ENCODE measurements at places on chromosomes 5 and 9.

DNA sequence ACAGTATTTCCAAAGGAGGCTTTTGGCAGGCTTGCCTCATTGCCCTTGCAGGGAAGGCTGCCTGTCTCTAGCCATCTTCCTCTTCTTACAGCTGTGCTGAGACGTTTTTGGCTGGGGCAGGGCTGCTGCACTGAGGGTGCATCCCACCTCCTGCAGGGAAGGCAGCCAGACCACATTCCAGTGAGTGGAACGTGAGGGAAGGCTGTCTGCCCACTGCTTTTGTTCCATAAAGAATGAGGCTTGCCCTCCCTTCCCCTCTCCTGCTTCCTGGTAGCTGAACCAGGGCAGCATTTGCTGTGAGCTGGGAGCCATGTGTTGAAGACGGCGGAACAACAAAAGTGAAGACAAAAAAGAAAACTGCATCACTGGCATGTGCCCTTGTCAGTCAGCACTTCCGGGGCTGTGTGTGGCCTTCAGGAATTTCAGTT is 16.8 kb downstream of the MGAT1 start:
- DNase-seq = no peak

GRCh38 chr9:82128011-82128696 is 139.6 kb downstream of the SPATA31D1 start:
- DNase-seq = no peak

- peak; percentile 48 for DNase-seq
Observed at GRCh38 chr5:174327317-174327864, 281.9 kb downstream of the NSG2 start.

- DNase-seq = no peak
Observed at GRCh38 chr9:14908295-14909180, 1.7 kb downstream of the FREM1 start.

GRCh38 chr9:99954819-99955218 is 48.4 kb downstream of the STX17 start:
- DNase-seq = no peak

All from activated naive CD8-positive, alpha-beta T cell treated with anti-CD3 and anti-CD28 coated beads for 36 hours (primary cell).